ENCODE measurements at places on chromosomes 6 and 20.

- no peak for DNase-seq
These were observed 214.6 kb upstream of the ECI2 start for GRCh38 chr6:4349931-4350330.

DNA sequence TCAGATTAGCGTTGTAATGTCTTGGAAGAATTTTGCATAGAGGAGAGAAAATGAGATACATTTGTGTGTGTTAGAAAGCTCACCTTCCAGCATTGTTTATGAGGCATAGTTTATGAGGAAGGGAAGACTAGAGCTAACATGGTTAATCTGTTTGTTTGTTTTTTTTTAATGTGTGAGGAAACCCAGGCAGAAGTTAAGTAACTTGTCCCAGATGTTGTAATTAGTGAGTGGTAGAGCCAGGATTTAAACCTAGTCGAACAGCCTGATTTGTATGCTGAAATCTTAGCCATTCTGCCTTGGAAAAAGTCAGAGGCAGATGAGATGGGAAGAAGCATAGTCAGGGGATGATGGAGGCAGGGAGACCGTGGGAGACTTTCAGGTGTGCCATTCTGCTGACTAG is 29.1 kb downstream of the NDUFAF5 start:
- no peak for DNase-seq

DNA sequence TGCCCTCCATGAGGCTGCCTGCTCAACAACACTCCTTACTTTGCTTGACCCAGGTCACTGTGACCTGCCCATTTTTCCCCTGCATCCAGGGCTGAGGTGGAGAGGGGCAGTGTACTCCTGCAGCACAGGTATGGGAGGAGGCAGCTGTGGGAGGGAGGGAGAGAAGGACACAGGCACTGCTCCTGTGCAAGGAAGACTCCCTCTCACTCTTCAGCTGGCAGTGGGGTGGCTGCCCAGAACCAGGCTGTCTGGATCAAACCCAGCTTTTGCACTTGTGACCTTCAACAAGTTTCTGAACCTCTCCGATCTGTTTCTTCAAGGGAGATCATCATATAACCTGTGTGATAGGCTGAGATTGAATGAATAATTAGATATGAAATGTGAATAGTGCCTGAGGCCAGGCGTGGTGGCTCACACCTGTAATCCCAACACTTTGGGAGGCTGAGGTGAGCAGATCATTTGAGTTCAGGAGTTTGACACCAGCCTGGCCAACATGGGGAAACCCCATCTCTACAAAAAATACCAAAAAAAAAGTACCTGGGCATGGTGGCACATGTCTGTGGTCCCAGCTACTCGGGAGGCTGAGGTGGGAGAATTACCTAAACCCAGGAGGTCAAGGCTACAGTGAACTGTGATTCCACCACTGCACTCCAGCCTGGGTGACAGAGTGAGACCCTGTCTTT is 14.1 kb downstream of the TGIF2 start:
- no peak for DNase-seq

DNA sequence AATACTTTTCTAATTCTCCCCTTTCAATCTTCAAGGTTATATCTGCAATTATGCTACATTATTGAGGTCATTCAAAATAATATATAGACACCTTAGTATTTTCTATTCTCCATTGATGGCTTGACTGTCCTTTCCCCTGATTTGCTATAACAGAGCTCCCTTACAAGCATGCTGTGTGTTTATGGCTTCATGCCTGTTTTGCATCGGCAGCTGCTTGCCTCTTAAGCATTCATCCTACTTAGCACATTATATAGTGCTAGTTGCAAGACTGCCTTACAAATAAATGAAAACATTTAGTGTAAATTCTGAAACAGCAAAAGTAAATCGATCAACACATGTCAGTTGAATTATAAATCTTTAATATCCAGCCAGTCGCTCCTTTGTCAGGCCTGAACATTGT is 476.2 kb upstream of the POU3F2 start:
- no peak for DNase-seq

GRCh38 chr20:11324990-11325389 is 592.7 kb upstream of the BTBD3 start:
- no peak for DNase-seq

DNA sequence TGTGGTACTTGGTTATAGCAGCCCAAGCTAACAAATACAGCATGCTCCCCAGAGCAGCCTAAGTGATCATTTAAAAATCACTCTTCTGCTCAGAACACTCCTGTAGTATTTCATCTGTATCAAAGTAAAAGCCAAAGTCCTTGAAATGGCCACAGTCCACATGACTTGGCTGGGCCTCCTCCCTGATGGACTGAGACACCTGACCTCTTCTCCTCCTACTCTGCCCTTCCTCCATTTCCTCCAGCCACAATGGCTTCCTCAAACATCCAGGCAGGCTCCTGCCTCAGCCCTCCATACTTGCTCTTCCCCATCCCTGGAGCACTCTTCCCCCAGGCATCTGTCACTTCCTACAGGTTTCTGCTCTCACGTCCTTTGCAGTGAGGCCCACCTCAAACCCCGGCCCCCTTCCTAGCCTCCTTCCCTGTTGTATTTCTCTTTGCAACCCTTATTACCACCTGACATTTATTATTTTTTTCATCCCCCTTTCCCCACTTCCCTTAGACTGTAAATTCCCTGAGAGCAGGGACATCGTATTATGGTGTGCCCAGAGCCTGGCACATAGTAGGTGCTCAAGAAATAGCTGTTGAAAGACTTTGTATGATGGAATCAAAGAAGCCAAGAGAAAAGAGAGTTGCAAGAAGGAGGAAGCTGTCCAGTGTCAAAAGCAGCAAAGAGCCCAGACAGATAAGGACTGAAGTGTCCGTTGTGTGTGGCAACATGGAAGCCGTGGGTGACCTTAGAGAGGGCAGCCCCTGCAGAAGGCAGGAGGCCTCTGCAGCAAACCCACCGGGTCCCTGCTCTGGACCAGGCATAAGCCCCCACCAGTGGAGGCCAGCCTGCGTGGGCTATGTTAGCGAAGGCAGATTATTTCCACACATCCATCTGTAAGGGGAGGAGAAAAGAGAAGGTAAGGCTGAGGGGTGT is 87.5 kb downstream of the TRERF1 start:
- no peak for DNase-seq

DNA sequence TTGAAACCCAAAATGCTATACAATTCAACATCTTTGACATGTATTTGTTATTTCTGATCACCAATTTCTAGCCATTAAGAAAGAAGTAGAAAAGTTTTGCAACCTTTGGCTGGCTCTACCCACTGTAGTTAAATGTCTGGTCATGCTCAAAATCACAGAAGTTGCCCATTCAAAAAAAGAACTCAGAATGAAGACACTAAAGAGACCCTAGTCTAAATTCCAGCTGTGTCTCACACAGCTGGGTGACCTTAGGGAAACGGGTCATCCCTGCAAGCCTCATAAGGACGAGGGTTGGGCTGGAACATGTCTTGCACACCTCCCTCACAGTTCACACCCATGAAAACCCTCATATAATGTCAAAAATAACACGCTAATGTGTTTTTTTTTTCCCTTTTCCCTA is 10.3 kb downstream of the FOXQ1 start:
- no peak for DNase-seq

GRCh38 chr6:42276034-42276890 is 58.6 kb upstream of the MRPS10 start:
- DNase-seq = no peak

- DNase-seq = no peak
These were observed 906 bp upstream of the BTN3A2 start for GRCh38 chr6:26363882-26364701.

GRCh38 chr20:45892049-45892825 is 1.1 kb downstream of the CTSA start:
- DNase-seq = no peak

- DNase-seq = no peak
These were observed 80.1 kb upstream of the ARMC2 start for GRCh38 chr6:108768166-108768555.

DNA sequence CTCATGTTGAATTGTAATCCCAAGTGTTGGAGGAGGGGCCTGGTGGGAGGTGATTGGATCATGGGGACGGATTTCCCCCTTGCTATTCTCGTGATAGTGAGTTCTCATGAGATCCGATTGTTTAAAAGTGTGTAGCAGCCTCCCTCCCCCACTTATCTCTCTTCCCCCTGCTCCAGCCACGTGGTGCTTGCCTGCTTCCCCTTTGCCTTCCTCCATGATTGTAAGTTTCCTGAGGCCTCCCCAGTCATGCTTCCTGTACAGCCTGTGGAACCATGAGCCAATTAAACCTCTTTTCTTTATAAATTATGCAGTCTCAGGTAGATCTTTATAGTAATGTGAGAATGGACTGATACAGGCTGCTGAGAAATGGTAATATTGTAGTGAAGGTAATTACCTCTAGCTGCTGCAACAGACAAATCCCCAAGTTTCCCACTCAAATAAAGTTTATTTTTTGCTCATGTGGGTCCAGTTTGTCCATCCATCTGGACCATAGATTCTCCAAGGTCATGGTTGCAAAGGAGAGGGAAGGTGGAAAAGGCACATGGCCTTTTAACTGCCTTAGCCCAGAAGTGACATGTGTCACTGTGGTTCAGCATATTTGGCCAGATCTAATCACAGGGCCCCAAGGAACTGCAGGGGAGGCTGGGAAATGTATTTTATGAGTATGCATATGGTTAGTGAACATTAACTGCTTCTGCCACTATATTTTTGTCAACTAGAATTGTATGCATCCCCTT is 89.2 kb downstream of the TRMT11 start:
- no peak for DNase-seq

- no peak for DNase-seq
These were observed 119.3 kb downstream of the F13A1 start for GRCh38 chr6:6201200-6201599.

All from activated gamma-delta T cell treated with Interleukin-2 at 50 U/mL for 16 hours (primary cell).